NCI-H1092 (cell line): ENCODE measurements at places on chromosomes 6 and 20.

GRCh38 chr20:2755451-2756055 is 44.9 kb downstream of the CPXM1 start:
- no peak for DNase-seq

DNA sequence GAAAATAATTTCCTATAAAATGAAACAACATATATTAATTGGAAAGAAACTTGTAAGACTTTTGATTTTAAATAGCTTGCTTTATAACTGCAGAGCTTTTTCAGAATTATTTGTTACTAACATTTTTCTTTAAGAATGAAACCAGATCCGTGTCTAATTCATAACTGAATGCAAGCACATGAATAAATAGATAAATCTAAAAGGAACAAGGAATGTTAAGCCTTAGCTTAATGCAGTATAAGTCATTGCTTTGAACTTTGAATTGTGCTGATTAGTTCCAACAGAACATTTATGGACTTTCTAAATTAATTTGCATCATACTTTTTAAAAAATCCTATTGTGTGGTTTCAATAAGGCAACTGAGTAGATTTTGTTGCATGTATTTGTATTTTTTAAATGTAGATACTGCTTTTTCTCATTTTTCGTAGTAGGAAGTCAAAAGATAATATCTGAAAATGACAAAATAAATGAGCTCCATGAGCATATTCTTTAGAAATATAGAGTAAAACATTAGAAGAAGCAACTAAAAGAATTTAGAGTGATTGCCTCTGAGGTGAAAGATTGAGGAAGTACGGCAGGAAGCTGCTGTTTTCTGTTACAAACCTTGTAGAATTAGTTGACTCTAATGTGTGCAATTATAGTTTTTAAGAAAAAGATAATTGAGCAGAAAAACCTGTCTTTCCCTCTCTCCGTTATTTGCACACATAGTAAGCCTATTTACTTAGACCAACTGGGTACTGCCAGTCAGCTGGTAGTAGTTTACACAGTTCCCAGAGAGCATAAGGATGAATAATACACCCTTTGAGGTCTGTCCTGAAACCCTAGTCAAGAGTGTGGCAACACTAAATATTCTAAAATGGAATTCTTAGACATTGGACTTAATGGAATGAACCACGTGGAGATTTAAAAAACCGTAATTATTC is 32.6 kb upstream of the SLC35D3 start:
- no peak for DNase-seq

DNA sequence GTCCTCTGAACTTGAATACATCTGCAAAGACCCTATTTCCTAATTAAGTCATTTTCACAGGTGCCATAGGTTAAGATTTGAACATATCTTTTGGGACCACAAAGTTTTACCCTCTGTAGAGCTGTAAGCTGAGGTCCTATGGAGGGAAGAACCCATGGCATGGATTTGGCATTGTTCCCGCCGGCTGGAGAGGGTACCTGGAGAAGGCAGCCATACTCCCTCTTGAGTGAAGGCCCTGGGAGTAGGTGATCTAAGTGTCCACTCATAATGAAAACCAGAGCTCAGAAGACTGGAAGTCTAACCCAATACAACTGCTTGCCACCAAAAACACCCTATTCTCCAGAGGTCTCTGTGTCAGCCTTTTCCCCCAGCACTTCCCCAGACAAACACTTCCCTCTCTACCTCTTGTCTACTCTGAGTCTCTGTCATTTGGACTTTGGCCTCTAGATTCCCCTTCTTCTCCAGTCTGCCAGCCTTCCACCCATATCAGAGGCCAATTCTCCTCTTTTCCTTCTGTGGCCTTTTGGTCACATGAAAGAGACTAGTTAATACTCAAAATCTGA is 363.9 kb downstream of the MAFB start:
- DNase-seq: no peak

GRCh38 chr20:40251284-40251932 is 437.6 kb downstream of the MAFB start:
- no peak for DNase-seq

GRCh38 chr6:1605004-1605892 is 4.5 kb upstream of the FOXC1 start:
- DNase-seq: no peak

- DNase-seq: no peak
Measured at GRCh38 chr20:21075471-21075870, 30.7 kb downstream of the LINC00237 start.

GRCh38 chr6:141445928-141446628 is 686.6 kb upstream of the GJE1 start:
- no peak for DNase-seq

DNA sequence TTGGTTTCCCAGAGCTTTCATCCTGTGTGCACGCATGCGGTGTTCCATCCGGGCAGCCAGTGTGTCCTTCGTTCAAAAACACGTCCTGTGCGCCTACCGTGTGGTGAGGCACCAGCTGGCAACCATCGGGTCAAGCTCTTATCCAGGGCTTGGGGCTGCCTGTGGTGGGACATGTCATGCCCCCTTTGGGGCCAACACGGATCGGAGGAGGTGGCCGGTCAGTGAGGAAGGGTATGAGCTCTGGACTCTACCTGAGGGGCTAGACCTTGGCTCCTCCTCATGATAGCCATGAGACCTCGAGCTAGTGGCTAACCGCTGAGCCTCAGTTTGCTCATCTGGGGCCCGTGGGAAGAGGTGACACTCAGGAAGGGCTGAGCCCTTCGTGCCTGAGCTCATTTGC is 158.5 kb upstream of the PMEPA1 start:
- no peak for DNase-seq

GRCh38 chr20:22776369-22776768 is 192.0 kb upstream of the FOXA2 start:
- no peak for DNase-seq

GRCh38 chr20:52190437-52191131 is 995 bp downstream of the ZFP64 start:
- no peak for DNase-seq

GRCh38 chr20:20207291-20207690 is 155.0 kb downstream of the CFAP61 start:
- DNase-seq: peak; percentile 52

DNA sequence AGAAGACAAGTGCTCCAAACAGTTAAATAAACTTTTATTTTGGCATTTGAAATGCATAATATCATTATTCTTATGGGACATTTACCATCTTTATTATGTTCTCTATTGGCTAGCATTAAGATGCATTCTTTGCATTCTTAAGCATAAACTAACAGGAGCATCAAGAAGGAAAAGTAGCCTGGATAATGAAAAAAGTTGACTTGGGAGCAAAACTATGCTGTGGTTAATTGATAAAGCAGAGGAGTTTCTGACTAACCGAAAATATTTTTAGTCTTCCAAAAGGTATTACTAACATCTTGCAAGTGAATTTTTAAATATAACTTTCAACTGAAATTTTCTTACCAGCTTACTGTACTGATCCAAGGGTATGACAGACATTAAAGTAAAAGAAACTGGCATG is 140.3 kb downstream of the FLRT3 start:
- DNase-seq: no peak

DNA sequence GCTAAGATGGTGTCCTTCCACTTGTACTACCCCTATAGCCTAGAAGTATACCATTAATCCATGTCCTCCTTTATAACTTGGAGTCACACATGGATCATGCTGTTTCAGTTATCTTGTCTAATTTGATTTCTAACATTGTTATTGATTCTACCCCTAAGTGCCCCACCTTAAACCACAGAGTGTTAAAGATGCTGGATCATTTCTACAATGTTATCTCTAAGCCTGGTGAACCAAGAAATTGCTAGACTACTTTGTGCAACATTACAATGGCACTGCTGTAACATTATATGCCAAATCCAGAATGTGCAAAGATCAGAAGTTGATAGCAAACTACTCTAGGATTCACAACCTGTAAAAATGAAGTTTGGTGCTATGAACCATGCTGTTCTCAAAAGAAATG is 1.7 kb downstream of the CGA start:
- DNase-seq: no peak

DNA sequence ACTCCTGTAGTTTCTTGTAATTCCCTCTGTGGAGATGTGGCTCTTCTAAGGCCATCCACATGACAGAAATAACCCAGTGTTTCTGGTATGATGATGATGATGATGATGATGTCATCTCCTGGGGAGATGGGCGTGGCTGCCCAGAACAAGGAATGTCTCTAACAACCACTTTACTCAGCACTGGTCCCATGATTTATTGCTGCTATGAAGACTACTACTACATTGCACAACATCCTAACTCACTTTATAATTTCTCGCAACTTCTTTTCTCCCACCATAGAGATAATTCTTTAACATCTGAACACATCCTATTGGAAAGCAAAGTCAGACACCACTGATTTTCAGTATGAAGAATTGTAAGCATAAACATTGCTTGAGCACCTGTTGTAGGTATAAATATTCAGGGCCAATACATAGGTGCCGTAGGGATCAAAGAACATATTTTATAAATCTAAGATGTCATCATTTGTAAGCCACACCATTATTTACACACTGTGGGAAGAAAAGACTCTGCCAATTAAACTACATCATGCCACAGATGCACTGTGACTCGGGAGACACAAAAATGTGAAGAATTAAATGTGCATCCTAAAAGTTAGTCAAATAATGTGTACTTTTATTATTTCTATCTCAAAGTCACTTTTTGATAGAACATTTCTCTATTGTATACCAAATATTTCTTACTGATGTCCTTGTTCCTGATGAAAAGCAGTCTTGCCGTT is 6.4 kb downstream of the TPMT start:
- DNase-seq: no peak

DNA sequence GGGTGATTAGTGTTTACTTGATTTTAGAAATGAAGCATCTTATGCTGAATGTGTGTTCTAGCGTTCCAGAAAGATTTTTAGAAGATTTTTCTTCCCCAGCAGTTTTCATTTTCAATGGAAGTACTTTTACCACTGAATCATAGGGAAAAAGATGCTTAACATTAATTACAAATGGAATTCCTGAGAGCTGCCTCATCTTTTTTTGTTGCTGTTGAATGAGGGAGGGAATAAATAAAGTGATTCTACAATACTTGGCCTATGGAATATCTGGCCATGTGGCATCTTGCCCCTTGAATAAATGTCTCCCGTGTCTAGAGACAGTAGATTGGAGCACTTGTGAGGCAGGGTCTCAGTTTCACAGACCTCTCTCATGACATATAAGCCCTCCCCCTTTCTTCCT is 44.1 kb upstream of the SLC22A1 start:
- DNase-seq: no peak

DNA sequence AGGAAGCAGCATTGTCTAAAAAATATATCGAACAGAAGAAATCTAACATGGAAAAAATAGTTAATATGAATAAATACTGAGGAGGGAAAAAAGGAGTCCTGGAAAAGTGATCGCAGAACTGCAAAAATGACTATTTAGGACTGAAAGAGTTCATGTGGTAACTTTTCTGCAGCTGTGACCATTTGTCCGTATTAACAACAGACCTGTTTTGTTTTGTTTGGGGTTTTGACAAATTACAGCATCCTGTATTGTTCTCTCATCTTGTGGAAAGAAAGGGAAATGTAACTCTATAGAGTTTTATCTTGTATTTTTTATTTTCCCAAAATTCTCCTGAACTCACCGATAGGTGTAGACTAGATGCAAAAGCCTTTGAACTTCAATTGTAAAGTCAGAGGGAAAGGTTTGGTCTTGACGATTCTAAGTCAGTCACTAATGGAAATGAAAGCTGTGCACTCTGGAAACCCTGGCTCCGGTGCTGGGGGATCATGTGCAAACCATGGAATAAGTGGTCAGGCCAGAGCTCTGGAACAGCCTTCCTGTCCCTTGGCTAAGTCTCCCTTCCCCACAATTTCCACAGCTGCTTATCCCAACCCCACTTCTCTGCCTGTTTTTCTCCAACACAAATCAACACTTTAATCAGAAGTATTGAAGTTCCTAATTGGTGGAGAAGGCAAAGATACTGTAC is 51.2 kb upstream of the MARCKS start:
- DNase-seq: no peak

DNA sequence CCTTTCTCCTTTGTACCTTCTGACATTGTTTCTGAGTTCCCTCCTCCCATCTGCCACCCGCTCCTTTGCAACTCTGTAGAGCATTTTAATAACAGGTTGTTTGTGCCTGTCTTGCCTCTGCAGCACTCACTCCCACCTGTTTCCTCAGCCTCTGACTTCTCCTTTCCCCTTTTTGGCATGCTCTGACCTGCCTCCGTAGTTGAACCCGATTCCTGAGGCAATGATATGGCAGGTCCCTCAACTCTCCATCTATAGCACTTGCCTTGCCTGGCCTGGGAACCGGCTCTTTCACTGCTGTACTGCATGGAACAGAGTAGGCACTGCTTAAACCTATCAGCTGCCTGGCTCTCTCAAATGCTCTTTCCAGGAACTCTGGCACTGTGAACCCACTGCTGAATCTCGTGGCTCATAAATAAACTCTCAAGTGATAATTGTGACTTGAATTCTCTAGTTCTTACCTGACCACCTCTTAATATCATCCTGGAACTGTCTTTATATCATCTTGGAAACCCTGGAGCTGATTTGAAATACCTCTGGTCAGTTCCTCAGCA is 50.3 kb downstream of the UTRN start:
- no peak for DNase-seq

DNA sequence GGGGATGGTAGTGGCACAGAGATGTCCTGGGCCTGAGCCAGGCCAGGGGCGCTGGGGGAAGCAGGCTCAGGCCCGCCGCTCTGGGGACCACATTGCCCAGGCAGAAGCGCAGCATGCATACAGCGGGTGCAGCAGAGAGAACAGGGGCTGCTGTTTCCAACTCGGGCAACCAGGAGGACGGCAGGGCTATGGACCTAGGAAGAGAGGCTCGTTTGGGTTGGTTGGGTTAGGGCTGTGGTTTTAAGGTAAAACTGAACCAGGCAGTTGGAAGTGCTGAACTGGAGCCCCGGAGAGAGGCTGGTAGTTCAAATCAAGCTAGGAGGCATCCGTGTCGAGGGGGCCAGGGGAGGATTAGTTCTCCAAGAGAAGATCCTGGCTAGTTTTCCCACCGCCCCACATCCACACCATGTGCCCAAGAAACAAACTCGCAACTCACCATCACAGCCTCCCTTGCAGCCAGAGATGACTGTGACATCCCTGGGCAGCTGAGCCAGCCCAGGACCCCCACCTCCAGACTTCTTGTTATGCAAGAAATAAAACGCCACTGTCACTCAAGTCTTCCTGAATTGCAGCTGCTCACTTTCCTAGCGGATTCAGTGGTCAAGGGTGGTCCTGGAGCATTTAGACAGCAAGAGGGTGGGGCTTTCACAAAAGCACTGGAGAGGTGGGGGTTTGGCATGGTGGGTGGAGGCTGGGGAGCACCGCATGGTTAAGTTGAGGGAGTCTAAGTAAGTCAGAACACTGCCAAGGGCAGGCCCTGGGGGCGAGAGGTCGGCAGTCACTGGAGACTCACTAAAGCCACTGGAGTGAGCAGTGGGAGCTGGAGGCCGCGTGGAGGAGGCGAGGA is 161.2 kb downstream of the GRM4 start:
- no peak for DNase-seq
